ENCODE measurements at places on chromosomes 3 and 15. TPM values are rescaled to one million over a fixed set of nuclear protein-coding genes. Genes with fewer than 3 reads are reported as not detected.

- DNase-seq = no peak
Observed at GRCh38 chr3:126135406-126136076, 44.8 kb downstream of the ALDH1L1 start.

GRCh38 chr3:73637042-73637441 lies 12.3 kb upstream of the PDZRN3 start:
- DNase-seq = no peak

- DNase-seq = no peak
Observed at GRCh38 chr3:21624524-21624923, 126.5 kb downstream of the ZNF385D start.

GRCh38 chr15:78407608-78408354 lies 30.2 kb upstream of the IREB2 start:
- DNase-seq = no peak

DNA sequence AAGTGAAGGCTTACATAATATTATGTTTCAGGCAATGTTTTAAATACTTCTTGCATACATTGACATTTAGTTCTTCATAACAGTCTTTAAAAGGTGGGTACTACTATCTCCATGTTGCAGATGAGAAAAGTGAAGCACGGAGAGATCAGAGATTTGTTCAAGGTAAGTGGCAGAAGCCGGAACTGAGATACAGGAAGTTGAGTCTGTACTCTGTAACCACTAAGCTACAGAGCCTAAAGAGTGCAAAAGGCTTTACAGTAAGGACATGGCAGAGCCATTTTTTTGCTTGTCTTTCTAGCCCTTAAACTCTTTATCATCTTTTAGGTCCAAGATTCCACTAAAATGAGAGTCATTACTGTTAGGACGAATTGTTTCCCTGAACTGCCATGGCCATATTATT lies 186.5 kb upstream of the PEX5L start:
- DNase-seq = no peak

DNA sequence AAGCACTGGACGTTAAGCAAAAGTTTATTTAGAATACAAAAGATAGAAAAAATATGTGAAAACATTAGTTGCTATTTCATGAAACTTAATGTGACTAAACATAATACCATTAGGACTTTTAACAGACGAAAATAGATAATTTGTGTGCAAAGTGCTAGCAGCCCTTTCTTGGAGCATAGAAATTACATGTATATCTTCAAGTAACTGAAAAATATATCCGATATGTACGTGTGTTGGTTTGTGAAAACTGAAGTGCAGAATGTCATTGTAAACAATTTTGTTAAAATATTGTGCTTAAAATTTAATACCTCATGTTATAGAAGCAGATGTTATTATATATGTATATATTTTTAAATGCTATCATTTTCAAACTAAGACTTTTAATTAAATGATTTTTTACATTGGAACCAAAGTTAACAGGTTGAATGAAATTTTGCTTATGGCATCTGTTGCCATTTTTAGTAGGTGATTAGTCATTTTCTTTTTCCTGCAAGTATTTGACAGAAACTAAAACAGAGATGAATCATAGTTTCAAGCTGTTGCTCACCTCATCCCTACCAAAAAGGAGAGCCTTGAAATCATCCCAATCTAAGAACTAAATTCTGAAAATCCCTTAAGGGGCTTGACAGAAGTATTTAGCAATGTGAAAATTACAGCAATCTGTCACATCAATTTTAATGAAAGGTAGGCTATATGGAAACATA lies 334.8 kb downstream of the NAALADL2 start:
- no peak for DNase-seq

- no peak for DNase-seq
Observed at GRCh38 chr3:15645740-15646501, 44.4 kb downstream of the BTD start.

- DNase-seq = no peak
Observed at GRCh38 chr3:31561891-31562290, 29.2 kb downstream of the STT3B start.

DNA sequence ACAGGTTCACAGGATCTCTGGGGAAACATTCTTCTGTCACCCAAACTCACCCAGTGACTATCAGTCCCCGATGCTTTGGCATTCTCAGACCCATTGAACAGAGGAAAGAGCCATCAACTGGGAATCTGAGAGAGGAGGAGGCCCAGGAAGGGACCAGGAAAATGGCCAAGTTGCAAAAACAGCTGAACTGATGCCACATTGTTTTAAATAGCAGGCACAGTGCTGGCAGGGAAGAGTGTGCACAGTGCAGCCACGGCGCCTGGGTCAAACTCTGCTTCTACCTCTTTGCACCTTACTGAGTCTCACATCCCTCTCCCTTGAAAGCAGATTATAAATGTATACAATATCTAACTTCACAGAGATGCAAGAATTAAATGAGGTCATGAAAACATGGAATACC lies 66.4 kb downstream of the SRGAP3 start:
- DNase-seq = no peak

GRCh38 chr3:101010296-101010695 lies 17.1 kb upstream of the ABI3BP start:
- no peak for DNase-seq

- DNase-seq = no peak
Observed at GRCh38 chr3:168186293-168186983, 90.7 kb upstream of the GOLIM4 start.

- no peak for DNase-seq
Observed at GRCh38 chr15:57747206-57747896, 40.8 kb downstream of the POLR2M start.

DNA sequence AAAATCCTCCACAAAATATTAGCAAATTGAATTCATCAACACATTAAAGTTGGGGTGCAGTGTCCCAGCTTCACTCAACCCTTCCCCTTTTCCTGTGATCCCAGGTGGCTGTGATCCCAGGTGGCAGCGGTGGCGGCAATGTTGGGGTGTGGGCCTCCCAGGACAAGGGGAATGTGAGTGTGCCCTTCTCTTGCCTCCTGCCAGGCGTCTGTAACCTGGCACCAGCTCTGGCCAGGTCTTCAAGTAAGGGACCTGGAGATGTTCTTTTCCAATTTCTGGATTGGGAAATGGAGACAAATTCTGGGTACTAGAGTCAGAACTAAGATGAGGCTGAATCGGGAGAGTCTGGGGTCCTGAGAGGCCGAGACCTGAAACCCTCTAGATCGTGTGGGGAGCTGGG lies 20.1 kb downstream of the GOLGA6A start:
- no peak for DNase-seq

- DNase-seq = no peak
Observed at GRCh38 chr3:44721231-44722102, 8.0 kb upstream of the ZNF501 start.

DNA sequence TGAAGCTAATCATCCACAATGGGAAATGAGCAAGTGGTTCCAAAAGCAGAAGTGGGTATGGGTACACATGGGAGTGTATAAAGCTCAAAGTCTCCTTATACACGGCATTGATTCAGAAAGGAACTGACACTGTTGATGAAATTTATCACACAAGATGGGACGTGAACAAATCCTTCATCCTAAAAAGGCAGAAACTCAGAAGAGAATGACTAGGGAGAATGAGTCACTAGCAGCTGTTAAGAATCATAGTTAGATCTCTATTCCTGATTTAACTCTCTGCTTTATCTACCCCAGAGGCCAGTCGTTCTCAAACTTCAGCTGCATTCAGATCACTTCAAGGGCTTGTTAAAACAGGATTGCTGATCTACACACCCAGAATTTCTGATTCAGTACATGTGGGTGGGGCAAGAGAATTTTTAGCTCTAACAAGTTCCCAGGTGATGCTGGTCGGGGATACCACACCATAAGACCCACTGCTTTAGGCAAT lies 97.7 kb upstream of the PHLDB2 start:
- DNase-seq = no peak

DNA sequence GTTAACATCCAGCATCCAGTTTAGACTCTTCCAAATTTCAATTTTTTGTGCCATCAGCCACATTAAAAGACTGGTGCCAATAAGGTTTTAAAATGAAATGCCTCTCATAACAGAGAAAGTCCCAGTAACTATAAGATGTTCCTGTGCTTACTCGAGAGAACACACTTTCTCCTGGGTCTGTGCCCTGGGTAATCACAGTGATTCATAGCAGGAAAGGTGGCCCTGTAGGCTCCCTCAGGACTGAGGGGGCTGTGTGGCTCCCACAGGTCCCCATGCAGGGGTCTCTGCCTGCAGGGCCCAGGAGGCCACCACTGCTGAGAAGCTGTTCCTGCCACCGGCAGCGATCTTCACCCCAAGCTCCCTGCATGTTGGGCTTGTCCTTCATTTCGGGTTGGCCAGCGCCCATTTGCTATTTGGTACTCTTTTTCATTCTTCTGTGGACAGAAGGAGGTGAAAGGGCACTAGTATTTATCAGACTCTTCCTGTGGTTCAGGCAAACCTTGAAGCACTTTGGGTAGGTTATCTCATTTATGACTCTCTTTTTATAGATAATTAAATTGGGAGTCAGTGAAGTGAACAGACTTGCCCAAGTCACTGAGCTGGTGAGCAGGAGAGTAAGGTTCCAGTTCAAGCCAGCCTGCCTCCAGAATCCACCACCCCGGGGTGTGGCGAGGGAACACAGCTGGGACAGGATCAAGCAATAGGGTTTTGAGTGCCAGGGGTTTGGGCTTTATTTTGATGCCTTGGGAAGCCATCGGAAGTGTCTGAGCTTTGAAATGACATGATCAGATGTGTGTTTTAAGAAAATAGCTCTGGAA lies 44.2 kb upstream of the PLXNA1 start:
- DNase-seq = no peak

GRCh38 chr15:42356851-42357250 lies 2.5 kb upstream of the CAPN3 start:
- DNase-seq = no peak

DNA sequence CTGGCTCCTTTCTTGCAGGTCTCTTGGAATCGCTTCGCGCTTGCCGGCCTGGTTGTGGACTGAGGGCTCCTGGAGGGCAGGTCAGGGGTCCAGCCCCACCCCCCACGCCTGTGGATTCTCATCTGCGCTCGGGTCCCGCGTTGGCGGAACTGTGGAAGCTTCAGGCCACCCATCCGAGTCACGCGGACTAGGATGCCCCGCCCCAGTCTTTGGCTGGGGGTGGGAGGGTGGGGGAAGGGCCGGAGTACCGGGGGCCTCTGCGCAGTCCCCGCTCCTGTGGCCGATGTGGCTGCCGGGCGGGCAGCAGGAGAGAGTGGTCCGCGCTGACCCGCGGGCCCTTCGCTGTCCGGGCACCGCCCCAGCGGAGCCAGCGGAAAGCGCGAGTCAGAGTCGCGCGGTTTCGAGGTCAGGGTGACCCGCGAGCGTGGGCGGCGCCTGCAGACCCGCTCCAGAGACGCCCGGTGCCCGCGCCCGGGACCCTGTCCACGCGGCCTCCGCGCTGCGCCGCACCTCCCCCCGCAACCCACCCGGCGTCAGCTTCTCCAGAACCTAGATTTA lies 114.2 kb downstream of the KLF13 start:
- no peak for DNase-seq

DNA sequence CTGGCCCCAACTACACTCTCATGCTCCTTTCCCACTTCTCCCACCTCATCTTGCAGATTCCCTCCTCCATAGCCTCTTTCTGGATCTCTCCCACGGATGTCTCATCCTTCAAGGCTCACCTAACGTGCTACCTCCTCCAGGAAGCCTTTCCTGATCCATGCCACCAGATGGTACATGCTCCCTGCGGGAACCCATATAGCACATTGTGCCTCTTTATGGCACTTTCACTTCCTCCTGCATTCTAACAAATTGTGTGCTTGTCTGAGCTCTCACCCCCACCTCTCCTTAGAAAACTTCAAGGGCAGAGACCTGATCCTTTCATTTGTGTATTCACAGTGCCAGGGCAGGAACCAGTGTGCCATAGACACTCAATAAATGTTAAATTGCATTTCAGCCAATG lies 63.0 kb downstream of the HES1 start:
- no peak for DNase-seq

DNA sequence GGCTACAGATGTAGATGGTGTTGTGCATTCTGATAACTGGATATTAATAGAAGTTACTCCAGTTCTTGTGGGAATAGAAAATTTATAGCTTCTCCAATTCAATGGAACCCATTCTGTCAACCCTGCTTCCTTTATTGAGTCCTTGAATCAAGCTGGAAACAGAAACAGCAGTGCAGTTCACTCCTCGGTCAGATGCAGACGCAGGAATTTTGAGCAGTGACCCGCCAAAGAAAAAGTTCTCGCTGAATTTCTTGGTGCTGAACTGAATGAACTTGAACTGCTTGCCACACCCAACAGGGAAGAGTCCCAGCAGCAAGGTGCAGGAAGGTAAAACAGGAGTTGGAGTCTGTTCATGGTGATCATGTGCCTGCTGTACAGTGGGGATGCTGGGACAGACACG lies 10.3 kb downstream of the HRH1 start:
- DNase-seq = no peak

DNA sequence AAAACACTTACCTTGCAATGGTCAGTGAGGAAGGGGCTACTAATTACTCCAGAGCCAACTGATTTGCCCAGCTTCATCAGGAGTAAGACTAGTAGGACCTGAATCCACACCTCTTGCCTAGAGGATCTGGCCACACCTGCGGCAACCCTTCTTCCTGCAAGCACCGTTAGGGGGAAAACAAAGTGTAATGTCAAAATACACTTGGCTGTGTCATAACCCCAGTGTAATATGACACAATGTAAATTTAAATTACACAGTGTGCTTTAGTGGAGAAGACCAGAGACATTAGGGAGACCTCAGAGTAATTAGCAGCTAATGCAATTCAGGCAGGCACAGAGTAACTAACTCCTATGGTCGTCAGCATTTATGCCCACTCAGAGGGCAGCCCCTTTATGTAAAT lies 308.5 kb upstream of the ARRDC4 start:
- DNase-seq = no peak

- DNase-seq = no peak
Observed at GRCh38 chr3:152105446-152105845, 163.3 kb upstream of the MBNL1 start.

DNA sequence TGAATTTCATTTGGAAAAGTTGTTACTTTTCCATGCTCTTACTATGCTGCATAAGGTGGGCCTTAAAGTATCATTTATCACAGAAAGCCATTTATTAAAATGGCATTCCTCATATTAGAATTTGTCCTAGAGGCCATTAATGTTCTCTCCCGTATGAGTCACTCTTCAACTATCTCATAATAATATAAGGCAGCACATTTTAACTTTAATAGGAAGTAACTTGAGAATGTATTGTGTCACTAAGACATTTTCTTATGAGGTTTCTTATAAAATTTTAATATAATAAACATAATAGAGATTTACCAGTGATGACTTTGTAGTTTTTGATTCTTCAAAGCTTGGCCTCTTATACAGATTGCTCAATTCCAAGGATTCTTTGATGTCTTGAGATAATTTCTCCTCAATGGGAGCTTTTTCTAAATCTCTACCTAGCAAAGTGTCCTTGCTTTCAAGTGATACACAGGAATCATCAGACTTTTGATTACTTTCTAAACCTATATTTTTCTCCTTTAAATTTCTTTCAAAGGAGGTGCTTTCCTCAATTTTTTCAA lies 74.7 kb downstream of the ZBBX start:
- DNase-seq = no peak

GRCh38 chr15:45785897-45786296 lies 151.1 kb downstream of the SQOR start:
- no peak for DNase-seq

TGM4 gene
- not detected for total RNA-seq

NR2F2 gene
- 25.0 TPM for total RNA-seq

ROBO2 gene
- total RNA-seq = 2.5 TPM

SMAD3 gene
- 37.8 TPM for total RNA-seq

LRRC2 gene
- 29.7 TPM for total RNA-seq

NLGN1 gene
- 1.3 TPM for total RNA-seq

ALPK3 gene
- total RNA-seq = 51.0 TPM

CLDN18 gene
- total RNA-seq = 21.0 TPM

GRIP2 gene
- total RNA-seq = 7.1 TPM

AGBL1 gene
- not detected for total RNA-seq

MCTP2 gene
- total RNA-seq = 5.6 TPM

UTS2B gene
- total RNA-seq = 0.39 TPM

PIGZ gene
- total RNA-seq = 7.0 TPM
